ENCODE measurements at places on chromosomes 5 and 9. TPM values are rescaled to one million over a fixed set of nuclear protein-coding genes. Genes with fewer than 3 reads are reported as not detected.

Gene IGIP
- 7.0 TPM for total RNA-seq

DNA sequence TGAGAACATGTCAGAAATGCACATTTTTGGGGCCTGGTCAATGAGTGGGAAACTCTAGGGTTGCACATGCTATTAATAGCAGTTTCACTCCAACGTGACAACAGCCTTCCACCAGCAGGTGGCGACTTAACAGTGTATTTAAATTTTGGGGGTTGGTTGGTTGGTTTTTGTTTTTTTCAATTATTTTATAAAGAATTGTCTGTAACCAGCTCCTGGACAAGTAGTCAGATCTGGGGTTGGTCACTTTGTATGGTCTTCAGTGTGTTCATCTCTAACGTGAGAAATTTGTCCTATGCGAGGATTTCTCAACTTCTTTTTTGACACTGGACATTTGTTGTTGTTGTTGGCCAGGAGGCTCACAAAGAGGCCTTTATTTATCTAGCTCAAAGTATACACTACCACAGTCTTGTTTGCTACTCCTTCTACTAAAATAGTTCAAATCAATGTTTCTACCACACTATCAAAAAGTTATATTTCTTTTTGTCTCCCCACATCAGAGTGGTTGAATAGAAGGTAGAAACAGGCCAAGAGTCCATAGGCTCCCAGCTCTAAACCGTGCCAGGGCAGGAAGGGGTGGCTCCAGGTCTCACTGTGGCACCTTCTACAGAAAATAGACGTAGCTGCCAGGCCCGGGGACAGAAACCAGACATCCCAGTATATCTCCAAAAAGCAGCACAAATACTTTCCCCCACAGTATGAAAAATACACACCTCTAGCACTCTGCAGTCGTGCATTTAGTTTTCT lies 110.4 kb downstream of the TRPM6 start:
- DNase-seq, result peak; percentile 55

DNA sequence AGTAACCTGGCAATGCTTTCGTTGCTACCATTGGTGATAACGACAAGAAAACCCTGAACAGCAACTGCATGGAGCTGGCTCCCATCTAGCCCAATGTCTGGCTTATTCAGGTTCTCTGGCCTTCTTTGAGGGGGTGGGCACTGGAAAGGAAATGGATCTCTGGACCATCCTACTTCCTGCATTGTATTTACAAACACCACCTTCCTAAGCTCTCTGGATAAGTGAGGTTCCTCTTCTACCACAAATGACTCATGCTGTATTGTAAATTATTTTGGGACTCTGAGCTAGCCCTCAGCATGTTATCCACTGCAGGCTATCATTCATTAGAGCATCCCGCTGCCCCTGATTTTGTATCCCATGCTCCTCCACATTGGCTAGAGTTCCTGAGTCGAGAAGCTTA lies 136.9 kb upstream of the KLF9 start:
- no peak for DNase-seq

DNA sequence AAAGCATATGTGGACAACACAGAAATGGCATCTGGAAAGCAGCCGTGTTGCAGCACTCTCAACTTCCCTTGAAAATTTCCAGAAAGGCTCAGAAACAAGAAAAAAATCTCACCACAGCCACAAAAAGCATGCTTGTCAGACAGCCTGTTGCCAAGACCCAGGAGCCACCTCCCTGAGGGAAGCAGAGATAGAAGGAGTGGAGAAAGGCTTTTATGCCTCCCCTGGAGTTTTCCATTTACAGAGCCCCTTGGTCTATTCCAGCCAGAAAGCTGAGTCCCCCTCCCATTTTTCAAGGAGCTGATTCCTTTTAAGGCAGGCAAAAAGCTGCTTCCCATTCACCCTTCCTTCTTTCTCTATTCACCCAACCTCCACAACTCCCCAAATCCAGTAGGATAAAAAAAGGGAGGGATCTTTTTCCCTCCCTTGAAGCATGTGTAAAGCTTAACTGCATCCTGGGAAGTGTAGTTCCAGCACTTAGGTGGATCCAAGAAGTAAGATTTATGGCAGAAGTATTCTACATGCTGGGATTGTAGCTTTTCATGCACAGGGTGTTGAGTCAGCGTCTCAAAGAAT lies 37.1 kb upstream of the PALM2AKAP2 start:
- no peak for DNase-seq

- DNase-seq, result no peak
These were observed 19.4 kb downstream of the ENTREP1 start for GRCh38 chr9:69344459-69344858.

DNA sequence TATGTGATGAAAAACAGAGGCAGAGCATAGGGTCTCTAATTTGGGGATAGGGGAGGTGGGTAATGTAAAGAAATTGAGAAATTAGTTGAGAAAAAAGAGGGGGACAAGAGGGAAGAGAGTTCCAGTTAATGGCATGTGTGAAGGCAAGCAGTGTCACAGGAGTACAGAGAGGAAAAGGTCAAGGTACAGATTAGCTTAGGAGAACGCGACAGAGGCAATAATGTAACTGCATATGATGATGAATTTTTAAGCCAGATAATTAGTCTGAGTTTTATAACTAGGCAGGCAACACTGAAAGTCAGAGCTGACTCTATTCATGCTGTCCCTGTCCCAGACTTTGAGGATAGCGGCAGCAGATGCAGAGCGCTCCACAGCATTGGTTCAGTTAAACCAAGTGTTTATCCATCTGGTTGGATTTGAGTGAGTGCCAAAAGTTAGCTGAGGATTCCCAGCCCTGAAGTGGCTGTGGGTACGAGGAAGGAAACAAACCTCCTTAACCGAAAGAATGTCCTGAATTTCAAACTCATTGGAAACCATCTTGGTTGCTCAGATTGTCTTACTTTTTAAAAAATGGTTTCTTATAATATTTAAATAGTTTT lies 315.2 kb downstream of the ARHGAP26 start:
- DNase-seq, result no peak

- DNase-seq, result no peak
These were observed 14.6 kb downstream of the MAP1B start for GRCh38 chr5:72121780-72122445.

Data from left lobe of liver (tissue), 2 donors.